Left renal pelvis (tissue), 4 donors: ENCODE measurements at places on chromosomes 5 and 9. TPM values are rescaled to one million over a fixed set of nuclear protein-coding genes. Genes with fewer than 3 reads are reported as not detected.

- DNase-seq: no peak
Observed at GRCh38 chr9:134585021-134585561, 56.5 kb upstream of the COL5A1 start.

DNA sequence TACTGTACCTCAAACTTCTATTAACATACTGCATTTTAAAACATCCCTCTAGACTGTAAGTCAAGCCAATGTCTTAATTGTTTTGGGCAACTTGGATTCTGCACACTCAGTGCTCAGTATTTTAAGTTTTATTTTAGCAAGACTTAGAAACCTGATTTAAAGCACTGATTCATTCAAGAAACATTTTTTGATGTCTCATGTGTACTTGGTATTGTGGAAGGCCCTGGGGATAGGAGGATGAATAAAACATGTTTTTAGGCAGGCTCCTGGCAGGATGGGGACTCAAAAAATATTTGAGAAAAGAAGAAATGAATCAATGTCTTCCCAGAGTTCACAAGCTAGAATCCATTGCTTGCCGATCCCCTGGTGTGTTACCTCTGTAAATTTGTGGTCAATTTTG lies 334.0 kb upstream of the PUM3 start:
- DNase-seq: no peak

DNA sequence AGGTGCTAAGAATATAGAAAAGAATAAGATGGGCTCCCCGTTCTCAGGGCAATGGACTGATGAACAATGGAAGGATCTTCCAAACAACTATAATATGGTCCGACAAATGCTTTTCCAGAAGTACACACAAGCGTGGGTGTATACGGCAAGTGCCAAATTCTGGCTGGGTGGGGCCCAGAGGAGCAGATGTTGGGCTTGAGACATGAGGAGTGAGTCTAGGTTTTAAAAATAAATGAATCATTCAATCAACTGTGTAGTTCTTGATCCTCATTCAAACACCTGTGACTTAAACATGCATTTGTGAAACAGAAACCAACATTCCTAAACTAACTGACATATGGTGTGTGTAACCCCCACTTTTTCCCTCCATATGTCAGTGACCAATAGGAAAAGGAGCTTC lies 47.9 kb downstream of the MFAP3 start:
- DNase-seq: no peak

GRCh38 chr5:176489077-176489476 lies 40.9 kb downstream of the FAF2 start:
- DNase-seq: no peak

DNA sequence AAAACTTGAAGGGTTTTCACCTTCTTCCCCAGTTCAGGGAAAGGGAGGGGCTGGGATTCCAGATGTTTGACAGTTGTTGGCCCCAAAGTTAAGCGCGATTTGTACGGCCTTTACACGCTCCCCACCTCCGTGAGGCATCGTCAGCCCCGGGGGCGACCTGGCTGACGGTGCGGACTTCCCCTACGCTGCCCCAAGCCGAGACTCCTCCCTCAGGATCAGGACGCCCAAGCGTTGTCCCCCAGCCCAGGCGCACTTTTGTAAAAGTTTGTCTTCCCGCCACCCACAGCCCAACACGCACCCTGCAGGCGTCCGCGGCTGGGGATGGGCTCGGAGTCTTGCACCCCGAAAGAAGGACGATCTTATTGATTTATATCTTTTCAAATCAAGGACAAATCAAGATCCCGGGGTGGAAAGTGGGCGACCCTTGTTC lies 713 bp downstream of the MOB3B start:
- DNase-seq: no peak

DNA sequence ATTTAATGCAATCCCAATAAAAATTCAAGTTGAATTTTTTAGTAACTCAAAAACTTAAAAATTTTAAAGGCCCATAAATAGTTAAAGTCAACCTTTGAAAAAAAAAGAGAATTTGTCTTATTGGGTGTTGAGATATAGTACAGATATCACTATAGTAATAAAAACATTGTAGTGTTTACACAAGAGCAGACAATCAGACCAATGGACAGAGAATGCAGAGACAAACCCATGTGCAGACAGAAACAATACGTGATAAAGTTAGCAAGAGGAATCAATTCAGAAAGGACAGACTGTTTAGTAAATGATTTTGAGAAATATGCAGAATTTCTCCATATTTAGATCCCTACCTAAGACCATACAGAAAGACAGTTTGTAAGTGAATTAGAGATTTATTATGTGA lies 33.9 kb downstream of the GOLGA1 start:
- no peak for DNase-seq

TAF11L5 gene
- polyA plus RNA-seq: not detected

EGFLAM gene
- polyA plus RNA-seq: 10.6 TPM

DNA sequence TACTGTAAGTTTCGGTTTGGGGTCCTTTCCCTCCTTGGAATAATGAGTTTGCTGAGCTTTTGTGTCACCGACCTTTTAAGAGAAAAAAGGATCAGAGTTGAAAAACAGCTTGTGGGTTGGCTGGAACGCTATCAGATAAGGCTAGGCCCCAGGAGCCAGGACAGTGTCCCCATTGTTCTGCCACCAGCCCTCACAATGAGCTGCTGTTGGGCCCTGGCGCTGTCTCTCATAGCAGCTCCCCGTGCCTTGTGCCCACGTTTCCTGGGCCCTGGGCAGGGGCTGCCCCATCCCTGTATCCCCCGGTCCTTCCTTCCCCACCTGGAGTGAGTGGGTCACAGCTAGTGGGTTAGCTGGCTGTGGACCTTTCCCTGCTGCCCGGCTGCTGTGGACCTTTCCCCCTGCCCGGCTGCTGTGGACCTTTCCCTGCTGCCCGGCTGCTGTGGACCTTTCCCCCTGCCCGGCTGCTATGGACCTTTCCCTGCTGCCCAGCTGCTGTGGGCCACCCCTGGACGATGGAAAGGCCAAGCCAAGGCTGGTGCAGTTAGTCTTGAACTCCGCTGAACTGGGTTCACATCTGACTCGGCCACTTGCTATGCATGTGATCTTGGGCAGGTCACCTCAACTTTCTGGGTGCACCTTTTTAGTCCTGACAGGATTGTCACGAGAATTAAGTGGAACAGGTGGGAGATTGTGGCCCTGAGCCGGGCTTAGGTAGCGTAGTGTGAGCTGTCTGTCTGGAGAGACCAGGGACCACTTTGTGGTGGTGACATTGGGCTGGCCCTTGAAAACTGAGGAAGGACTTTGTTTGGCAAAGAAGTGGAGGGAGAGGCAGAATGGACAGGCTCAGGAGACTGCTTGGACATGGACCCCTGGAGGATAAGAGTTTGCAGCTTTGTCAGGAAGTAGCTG lies 99.5 kb downstream of the DAB2IP start:
- no peak for DNase-seq

- no peak for DNase-seq
Observed at GRCh38 chr5:1488882-1489680, 34.7 kb downstream of the LPCAT1 start.

DNA sequence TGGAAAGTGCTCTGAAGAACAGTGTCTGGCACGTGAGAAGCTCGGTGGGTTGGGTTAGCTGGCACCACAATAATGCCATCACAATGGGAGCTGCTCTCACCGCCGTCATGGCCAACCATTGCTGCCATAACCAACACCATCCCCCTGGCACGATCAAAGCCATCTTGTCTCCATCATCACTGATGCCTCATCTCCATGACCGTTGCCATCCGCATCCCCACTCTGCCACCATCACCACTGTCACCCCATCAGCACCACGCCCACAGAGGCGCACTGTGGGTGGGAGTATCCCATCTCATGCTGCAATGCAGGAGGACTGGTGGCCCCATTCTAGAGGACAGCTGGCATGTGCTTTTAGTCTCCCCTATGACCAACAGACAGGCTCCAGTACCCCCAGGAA lies 23.7 kb downstream of the NR5A1 start:
- no peak for DNase-seq

IL7R gene
- 0.63 TPM for polyA plus RNA-seq

DNA sequence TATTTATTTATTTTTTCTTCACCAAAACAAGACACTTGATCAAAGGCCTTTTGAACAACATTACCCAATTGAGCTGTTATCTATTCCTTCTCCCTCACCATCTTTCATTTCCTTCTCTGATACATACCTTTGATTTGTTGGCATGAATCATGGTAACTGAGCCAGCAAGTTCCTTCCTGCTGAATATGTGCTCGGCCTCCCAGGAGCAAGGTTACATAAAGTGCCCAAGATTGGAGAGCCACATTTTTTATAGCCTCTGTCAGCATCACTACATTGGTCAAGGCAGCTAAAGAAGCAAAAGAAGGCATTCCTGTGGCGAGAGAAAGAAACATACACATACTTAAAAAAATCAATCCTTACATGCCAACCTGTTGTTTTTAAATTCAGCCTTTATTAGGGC lies 369.6 kb downstream of the CYLC2 start:
- no peak for DNase-seq

DNA sequence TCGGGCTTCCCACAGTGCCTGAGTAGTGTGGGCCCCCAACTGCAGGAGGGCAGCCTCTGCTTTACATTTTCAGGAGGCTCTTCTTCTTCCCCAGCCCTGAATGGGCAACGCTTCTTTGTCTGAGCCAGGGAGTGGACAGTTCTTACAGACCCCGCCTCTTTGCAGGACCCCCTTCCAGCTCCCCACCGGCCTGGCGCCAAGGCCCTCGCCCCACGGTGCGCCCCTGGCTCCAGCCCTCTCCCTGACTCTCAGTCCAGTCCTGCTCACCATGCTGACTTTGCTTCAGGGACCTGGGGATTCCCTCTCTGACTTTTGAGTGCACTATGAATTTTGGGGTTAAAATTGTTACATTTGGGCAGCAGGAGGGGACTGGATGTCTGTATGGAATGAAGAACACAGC lies 123.8 kb downstream of the HSD17B3 start:
- no peak for DNase-seq

CDH9 gene
- 8.6 TPM for polyA plus RNA-seq

SPATA31A3 gene
- not detected for polyA plus RNA-seq
